Fibroblast of skin of right quadriceps (primary cell): ENCODE measurements at places on chromosomes 3 and 15.

- no peak for DNase-seq
Observed at GRCh38 chr3:77079988-77080610, 40.2 kb downstream of the ROBO2 start.

- DNase-seq, result no peak
Observed at GRCh38 chr3:61058836-61059235, 192.4 kb downstream of the FHIT start.

- peak; percentile 89 for DNase-seq
Observed at GRCh38 chr15:100733101-100733842, 130.9 kb downstream of the ASB7 start.

GRCh38 chr3:191401775-191402357 is 59.1 kb upstream of the PYDC2 start:
- no peak for DNase-seq

GRCh38 chr15:79083154-79083553 is 7.4 kb downstream of the RASGRF1 start:
- no peak for DNase-seq

- DNase-seq, result no peak
Observed at GRCh38 chr15:31263751-31264558, 62.7 kb upstream of the KLF13 start.

GRCh38 chr15:59656897-59657634 is at the start of gene GTF2A2:
Gene GTF2A2 (minus strand): TSS chr15:59657515. CDS start chr15:59652277, 5,238 bp downstream.
- peak; percentile 92 for DNase-seq

GRCh38 chr3:177832880-177833279 is 635.6 kb upstream of the TBL1XR1 start:
- no peak for DNase-seq

DNA sequence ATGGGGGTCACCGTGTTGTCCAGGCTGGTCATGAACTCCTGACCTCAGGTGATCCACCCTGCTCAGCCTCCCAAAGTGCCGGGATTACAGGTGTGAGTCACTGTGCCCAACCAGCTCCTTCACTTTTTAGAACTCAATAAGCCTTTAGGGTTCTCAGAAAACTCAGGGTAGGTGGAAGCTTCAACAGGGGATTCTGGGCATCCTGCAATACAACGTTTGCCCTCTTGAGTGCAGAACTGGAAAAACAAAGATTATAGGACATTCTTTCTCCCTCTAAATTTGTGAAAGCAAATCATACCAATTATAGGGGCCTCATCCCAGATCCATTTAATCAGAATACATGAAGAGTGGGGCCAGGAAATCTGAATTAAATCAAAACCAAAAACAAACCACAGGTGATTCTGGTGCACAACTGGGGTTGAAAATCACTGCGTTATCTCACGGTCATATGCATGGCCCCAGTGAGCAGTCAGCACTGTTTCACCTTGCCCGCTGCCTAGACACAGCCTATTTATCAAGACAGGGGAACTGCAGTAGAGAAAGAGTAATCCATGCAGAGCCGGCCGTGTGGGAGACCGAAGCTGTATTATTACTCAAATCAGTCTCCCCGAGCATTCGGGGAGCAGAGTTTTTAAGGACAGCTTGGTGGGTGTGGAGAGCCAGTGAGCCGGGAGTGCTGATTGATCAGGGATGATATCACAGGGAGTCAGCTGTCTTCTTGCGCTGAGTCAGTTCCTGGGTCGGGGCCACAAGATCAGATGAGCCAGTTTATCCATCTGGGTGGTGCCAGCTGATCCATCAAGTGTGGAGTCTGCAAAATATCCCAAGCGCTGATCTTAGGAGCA is 58.4 kb downstream of the TMEM44 start:
- peak; percentile 61 for DNase-seq

GRCh38 chr3:129204473-129204872 is 20.8 kb upstream of the CNBP start:
- DNase-seq, result no peak

- DNase-seq, result no peak
Observed at GRCh38 chr15:38882221-38882620, 317.6 kb upstream of the RASGRP1 start.

DNA sequence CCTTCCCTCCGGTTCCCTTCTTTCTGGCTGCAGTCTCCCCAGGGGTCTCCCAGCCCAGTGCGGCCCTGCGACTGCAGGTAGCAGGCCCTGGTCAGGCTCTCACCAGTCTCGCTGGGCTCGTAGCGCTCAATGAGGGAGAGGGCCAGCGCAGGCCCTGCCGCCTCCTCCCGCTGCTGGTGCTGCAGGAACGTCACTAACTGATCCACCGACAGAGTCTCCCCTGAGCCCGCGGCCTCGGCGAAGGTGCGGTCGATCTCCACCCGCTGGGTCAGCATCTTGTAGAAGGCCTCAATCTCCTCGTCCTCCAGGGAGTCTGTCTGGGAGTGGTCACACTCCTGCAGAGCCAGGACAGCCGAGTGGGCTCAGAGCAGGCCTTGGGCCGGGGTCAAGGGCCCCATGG is 18.3 kb downstream of the PLCD1 start:
- DNase-seq, result no peak

- no peak for DNase-seq
Observed at GRCh38 chr3:110227991-110228390, 843.6 kb upstream of the NECTIN3 start.

GRCh38 chr3:61715886-61716527 is 154.6 kb downstream of the PTPRG start:
- DNase-seq, result no peak

DNA sequence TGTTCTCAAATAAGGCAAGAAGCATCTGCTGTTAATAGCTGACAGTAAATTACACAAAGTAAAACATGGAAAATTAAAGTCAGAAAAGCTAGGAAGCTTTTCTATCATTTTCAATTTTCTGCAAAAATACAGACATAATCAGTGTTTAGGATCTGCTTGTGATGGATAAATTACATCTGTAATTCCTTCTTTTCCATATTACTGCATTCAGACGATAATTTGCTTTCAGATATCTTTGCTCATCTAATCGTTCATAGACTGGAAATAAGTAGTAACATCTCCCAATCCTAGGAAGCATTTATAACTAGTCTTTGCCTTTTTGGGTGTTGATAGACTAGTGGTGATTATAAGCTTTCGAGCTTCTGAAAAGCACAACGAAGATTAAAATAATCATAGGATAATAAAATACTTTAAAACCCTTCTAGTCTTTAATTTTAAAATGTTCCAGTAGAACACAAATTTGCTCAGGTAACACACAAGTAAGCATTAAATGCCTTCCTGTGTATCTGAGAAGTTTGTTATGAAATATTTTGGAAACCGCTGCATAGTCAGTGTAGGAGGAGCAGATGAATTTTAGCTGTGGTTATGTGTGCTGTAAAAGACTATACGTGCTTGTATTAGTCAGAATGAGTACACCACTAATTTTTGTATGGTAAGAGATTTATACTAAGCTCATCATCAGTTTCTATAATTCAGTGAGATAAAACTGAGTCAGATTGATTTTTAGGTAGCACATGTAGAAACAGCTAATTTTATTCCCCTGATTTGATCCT is 41.0 kb downstream of the MBNL1 start:
- peak; percentile 75 for DNase-seq

GRCh38 chr3:147007736-147008245 is 398.6 kb downstream of the ZIC4 start:
- no peak for DNase-seq

DNA sequence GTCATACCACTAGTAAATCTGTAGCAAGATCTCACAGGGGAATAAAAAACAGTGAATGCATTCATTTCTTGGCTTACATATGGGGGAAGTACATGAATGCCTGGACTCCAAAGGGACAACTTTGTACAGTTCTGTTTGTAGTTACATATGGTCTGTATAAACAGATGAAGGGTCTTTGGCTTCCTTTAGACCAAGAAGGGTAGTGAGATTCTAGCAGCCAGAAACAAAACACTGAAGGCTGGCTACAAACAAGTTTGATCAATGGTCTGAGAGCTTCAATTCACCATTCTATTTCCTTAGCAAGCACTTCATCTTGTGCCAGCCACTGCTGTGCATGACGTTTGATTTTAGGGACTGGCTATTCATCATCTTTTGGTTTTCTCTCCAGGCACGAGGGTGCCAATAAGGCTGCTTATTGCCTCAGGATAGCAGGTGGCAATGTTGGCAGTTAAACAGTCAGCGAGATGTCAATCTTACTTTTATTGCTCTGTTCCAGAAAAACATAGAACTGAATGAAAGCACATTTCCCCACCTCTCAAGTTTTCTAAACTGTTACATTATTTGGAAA is 313.7 kb upstream of the COL8A1 start:
- DNase-seq, result no peak

DNA sequence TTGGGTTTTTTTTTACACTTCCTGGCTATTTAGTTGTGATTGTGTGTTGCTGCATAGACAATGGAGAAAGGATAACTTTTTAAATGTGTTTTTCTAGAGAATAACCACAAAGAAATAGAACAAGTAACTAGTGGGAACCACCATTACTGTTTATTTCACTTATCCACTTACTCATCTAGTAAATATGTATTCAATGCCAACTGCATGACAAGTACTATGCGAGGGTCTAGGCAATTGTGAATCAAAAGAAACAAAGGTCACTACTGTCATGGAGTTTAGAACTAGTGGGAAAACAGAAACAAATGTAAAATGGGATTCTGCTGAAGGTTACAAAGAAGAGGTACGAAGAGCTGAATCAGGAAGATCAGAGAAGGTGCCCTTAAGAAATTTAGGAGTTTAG is 600.9 kb upstream of the ROBO2 start:
- DNase-seq, result peak; percentile 21

- no peak for DNase-seq
Observed at GRCh38 chr3:188633206-188633605, 479.2 kb downstream of the LPP start.

DNA sequence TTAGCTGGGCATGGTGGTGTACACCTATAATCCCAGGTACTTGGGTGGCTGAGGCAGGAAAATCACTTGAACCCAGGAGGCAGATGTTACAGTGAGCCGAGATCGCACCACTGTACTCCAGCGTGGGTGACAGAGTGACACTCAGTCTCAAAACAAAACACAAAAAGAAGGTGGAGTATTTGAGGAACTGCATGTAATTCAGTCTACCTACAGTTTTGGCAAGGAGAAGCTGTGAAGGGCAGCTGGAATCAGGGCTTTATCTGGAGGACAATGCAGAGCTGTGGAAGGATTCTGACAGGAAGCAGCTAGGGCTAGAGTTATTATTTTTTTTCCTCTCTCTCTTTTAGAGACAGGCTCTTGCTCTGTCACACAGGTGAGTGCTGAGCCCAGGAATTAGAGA is 6.8 kb downstream of the H1-8 start:
- DNase-seq, result no peak

DNA sequence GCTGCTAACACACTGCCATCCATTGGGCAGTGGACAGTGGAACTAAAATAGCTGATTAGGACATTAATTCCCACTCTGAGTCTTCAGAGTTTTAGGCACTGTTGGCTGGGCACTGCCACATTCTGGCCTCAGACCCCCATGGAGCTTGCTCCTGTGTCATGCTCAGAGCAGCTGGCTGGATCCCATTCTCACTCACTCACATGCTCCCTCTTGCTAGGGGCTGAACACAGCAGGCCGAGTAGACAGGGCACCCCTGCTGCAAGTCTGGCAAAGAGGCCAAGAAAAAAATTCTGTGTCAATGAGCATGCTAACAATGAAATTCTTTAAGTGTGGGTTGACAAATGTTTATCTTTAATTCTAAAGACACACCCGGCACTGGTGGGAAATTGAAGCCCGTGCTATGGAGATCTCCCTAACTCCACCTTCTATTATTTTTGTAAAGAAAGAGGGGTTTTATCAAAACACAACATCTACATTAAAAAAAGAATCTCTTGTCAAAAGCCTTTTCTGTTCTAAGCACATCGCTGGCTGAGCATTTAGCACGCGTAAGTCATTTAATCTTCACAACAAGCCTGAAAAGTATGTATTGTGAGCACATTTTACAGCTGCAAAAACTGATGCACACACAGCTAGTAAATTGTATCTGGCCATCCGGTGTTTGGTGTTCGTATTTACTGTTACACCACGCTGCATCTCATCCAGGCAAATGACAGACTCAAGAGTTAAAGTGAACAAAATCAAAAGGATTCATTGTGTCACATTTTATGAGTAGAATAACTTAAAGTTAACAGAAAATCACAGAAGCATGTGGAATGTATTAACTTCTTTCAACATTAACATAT is 362.1 kb downstream of the PLOD2 start:
- no peak for DNase-seq

GRCh38 chr3:4755566-4755965 is 223.7 kb upstream of the BHLHE40 start:
- no peak for DNase-seq

DNA sequence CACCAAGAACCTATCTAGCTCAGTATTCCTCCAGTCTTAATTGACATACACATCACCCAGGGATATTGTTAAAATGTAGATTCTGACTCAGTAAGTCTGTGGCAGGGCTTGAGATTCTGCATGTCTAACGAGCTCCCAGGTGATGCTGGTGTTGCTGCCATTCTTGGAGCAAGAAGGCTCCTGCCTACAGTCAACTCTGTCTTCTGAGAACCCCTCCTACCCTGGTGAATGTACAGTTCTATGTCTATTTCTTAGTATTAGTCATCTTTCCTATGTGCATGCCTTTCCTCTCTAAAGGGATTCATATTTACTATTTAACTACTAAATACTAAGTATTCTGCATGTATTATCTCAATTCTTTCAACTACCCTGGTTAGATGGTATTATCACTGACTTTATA is 268.7 kb downstream of the EDEM1 start:
- DNase-seq, result no peak
